Tongue (tissue), 3 donors: ENCODE measurements at places on chromosomes 16 and 17. TPM values are rescaled to one million over a fixed set of nuclear protein-coding genes. Genes with fewer than 3 reads are reported as not detected.

The SLC6A2 gene
- total RNA-seq: 7.8 TPM

The CEP112 gene
- 26.7 TPM for total RNA-seq

The PTX4 gene
- total RNA-seq: 1.5 TPM

DNA sequence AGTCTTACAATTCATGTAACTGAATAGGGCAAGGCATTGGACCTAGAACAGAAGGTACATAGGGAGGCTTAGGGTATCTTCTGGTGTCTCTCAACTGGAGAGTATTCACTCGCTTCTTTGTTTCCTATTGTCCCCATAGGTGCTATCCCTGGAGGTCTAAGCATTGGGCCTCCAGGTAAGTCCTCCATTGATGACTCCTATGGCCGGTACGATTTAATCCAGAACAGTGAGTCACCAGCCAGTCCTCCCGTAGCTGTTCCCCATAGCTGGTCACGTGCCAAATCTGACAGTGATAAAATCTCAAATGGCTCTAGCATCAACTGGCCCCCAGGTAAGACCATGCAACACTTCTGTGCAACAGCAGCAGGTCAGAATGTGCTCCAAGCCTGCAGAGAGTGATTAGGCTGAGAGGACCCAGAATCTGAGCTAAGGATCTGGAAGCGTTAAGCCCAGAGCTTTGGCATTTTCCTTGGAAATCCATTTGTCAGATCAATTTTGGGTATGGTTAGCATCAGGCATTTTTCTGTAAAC lies 35.7 kb downstream of the TMC6 start:
- no peak for DNase-seq

DNA sequence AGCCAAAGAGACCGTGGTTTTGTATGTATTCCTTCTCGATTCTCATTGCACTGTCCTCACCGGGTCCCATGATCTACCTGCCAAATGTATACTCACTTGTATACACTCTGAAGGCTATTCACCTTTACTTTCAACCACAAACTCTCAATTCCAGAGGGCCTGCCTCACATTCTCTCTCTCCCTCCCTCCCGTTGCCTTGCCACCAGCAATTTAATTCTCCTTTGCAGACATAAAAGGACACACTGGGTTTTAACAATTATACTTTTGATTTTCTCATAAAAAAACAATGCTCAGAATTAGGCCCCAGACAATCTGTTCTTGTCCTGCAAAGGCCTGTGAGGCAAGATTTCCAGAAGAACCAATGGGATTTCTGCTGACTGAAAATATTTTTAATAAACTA lies 265.1 kb upstream of the PSMD7 start:
- no peak for DNase-seq

DNA sequence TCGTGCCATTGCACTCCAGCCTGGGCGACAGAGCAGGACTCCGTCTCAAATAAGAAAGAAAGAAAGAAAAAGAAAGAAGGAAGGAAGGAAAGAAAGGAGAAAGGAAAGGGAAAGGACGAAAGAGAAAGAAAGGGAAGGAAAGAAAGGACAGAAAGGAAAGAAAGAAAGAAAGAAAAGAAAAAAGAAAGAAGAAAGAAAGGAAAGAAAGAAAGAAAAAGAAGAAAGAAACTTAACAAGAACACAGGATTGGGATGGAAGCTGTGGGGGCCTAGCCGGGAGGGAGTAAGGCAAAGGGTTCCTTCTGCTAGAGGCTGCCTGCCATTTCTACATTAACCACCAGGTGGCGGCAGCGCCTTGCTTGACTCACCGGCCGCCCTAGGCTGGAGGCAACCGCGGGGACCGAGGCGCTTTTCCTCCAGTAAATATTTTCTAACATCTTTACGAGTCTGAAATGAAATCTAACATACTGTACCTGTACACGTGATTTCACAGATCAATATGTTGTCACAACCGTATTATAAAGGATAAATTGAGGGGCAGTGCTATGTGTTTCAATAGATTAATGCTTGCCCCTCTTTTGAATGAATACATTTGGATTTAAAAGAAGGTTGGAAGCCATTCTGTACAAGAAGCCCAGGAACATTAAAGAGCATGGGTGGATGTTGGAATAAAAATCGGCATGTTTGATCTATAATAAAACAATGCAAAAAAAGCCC lies 6.1 kb downstream of the GJD3 start:
- peak; percentile 96 for DNase-seq

GRCh38 chr16:29684679-29685078 lies 5.7 kb downstream of the QPRT start:
- no peak for DNase-seq

The UBE2I gene
- total RNA-seq: 50.9 TPM

The ITGB4 gene
- total RNA-seq: 48.2 TPM

DNA sequence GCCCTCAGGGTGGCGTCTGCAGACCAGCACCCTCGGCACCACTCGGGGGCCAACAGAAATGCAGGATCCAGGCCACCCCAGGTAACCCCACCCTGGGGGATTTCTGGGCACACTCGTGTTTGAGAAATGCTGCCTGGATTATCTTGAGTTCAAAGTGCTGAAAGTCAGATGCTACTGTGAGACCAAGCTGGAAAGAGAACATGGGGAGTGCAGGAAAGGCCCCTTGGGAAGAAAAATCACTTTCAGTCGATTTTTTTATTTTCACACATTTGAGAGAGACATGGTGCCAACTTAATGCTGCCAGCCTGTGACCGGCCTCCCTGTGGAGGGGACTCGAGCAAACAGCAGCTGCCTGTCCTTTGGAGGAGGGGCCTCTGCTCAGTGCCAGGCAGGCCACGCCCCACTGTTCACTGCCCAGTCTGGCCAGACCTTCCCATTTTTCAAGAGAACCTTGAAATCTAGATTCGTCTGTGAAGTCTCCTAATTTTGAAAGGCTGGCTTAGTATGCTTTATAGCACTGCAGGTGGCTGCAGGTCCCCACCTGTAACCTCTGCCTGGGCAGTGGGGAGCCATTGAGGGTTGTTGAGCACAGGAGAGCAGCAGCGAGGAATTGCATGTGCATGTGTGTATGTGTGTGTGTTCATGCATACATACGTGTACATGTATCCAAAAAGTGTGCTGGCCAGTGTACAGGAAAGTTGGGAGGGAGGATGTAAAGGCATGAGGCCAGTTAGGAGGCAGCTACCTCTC lies 70.7 kb upstream of the PLCG2 start:
- peak; percentile 82 for DNase-seq

DNA sequence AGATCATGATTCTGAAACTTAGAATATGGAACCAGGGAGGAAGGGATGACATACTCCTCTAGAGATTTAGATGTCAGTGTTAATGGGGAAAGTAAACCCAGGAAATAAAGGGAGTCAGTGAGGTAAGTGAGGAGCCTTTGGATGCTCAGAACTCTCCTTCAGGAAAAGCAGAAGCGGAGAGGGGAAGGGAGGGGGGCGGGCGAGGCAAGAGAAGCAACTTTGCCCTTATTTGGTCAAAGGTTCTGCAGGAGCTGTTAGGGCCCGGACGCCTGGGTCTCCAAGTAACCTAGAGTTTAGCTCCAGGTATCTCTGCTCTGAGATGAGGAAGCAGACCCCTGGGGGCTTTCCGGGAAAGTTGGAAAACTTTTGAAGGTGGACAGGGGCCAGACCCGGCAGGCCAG lies 1.3 kb downstream of the PFN1 start:
- DNase-seq: no peak

DNA sequence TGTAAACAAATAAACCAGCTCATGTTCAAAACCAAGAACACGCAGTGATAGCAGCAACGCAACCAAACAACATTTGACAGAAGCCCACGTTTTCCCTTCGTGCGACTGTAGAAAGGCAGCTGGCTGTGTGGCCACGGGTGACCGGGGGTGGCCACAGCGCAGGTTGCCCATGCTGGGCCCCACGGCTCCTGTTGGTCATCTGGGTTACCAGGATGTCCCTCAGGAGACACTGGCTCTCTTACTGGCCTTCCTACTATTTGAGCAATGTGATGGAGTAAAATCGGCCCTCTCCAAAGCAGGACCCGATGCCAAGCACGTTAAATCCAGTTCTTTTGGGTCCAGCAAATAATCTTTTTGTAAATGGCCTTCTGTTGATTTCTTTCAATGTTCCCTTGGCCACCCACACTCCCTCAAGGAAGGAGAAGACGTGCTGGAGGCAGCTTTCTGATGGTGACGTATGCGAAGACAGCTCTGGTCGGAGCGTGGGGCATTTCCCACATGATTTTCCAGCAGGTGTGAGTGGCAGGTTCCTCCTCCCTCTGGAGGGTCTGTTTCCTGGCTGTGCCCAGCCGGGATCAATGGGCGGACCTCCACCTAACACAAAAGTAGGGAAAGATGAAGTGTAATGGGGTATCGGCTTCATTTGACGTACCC lies 143.1 kb upstream of the CHMP6 start:
- DNase-seq: no peak

The TADA2A gene
- 23.4 TPM for total RNA-seq

DNA sequence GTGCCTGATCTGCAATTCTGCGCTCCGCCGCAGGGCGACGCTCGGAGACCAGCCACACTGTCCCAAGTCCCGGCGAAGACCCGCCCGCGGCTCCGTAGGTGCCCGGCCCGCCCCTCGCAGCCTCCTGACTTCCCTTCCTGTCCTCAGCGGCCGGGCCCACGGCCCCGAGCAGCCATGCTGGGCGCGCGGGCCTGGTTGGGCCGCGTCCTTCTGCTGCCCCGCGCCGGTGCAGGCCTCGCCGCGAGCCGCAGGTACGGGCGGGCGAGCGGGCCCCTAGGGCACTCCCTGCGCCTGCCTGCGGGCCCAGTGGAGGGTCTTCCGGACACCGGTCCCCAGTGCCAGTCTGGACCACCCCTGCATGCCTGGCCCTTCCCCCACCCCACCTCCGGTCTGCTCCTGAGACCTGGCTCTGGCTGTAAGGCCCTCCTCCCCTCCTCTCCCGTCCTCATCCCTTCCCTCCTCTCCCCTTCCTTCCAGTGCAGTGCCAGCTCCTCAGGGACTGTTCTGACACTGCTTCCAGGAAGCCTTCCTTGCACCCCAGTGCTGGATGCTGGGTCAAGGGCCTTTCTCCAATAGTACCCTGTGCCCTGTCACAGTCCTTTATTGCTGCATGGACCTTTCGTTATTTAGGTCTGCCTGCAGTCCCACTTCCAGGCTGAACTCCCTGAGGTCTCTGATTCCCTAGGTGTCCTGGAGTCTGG lies at the start of gene SPATA20:
TSS of gene SPATA20 (plus strand) at position 140 of the 701 bp plus-strand sequence. CDS start at position 175, 35 bp downstream.
- peak; percentile 96 for DNase-seq

GRCh38 chr17:39702901-39703893 lies 3.3 kb downstream of the ERBB2 start:
- DNase-seq: peak; percentile 50

- DNase-seq: no peak
Observed at GRCh38 chr16:56738221-56738620, 8.3 kb downstream of the NUP93 start.

The CD7 gene
- 0.72 TPM for total RNA-seq

DNA sequence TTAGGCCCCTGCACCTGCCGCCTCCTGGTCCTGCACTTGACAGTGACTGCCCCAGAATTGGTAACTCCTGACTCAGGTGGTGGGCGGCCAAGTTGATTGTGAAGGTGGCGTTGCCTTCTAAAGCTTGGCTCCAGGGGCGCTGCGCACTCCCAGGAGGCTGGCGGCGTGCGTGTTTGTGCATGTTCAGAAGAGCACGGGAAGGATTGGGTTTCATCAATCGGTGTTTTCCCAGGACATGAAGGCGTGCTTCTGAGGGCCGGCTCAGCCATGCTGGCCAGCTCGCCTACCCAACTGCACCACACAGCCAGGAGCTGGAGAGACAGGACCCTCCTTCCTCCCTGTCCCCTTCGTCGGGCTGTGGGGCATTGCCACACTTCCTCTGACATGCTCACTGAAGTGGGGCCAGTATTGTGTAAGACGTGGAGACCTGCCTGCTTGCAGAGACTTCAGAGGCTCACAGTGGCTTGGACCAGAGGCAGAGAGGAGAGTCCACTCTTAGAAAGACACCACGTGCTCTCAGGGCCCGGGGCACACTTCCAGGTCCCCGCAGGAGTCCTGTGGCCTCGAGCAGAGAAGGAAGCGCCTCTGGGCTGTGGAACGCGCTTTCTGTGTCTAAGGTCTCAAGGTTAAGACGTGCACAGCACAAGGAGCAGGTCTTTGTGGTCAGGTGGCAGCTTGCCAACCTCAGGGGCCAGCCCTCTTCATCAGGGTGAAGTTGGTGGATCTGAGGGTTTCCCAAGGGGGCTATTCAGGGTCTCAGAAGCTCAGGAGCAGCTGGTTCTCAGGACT lies 2.8 kb downstream of the RAB40C start:
- peak; percentile 55 for DNase-seq

GRCh38 chr17:80930335-80931279 lies 61.0 kb upstream of the CHMP6 start:
- no peak for DNase-seq
